CD8-positive, alpha-beta T cell (primary cell): ENCODE measurements at places on chromosomes 2 and 18. TPM values are rescaled to one million over a fixed set of nuclear protein-coding genes. Genes with fewer than 3 reads are reported as not detected.
A peak's percentile ranks its signal among the peaks of the same experiment; 100 is the strongest.

The SKOR2 gene
- not detected for total RNA-seq

DNA sequence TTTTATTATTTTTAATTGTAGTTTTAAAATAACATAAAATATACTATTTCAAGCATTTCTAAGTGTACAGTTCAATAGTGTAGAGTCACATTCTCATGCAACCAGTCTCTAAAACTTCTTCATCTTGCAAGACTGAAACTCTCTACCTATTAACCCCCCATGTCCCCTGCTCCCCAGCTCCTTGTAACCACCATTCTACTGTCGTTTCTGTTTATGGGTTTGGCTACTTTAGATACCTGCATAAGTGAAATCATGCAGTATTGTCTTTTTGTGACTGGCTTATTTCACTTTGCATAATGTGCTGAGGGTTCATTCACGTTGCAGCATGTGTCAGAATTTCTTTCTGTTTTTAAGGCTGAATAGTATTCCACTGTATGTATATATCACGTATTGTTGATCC is 139.4 kb downstream of the SMAD7 start:
- no peak for DNase-seq

The EML6 gene
- 0.35 TPM for total RNA-seq

DNA sequence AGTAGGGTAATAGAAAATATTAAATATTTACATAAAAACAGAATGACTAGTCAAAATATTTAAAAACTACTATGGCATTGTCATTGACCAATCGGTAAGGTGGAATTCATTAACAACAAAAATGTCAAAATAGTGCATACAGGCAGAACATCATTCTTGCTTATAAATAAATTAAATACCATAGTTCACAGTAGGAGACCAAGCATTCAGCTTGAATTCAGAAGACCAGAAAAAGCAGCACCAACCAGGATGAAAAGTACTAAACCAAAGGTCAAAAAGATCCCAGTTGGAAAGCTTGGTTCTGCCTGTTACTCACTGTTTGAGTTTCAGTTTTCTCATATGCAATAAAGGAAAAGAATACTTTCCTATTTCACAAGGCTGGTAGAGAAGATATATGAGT is 244.3 kb downstream of the OSR1 start:
- DNase-seq, result no peak

The D2HGDH gene
- 41.6 TPM for total RNA-seq

The CNGA3 gene
- total RNA-seq, result not detected

- no peak for DNase-seq
These were observed 38.1 kb upstream of the STAT1 start for GRCh38 chr2:191051825-191052778.

DNA sequence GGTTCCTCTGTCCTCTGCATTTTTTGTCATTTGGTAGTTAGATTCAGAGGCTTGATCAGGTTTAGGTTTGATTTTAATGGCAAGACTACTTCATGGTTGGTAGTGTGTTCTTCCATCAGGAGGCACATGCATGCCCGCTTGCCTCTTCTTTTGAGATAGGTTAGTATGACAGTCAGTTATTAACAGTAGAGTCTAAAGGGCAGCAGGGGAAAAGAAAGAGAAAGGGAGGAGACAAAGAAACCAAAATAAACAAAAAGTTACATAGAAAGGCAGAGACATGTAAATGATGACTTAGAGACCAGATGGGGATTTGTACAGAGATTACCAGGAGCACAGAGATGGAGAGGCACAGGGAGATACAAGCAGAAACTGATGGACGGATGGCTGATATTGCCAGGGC is 10.2 kb upstream of the RMP24 start:
- no peak for DNase-seq

The VSNL1 gene
- not detected for total RNA-seq

GRCh38 chr2:241366678-241367077 is 10.6 kb downstream of the FARP2 start:
- DNase-seq, result no peak

DNA sequence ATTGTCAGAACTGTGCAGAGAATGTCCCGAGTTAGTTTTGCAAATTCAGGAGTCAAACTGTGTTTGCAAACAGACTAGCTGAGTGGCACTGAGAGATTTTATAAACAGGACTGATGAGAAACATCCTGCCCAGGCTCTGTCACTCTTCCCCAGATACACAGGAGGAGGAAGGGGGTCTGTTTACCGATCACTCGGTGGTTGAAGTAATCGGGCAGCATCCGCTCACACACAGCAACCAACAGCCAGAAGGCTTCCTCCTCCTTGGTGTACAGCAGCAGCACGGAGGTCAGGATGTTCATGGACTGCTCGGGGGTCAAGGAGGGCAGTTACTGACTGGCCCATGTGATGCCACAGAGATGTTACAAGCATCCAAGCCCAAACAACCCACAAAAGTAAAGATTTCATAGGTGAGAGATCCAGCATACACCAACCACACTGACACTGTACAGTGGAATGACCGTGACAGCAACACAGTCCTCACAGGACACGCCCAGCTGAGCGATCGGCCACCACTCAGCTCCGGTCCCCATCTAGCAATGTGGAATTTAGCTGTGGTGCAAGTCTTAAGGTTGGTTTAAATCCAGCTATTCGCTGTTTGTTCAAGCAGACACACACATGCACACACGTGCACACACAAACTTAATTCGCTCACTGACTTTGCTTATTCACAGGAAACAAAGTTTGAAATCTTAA is 30.1 kb downstream of the RPL31 start:
- DNase-seq, result no peak

The LYG2 gene
- total RNA-seq, result not detected

DNA sequence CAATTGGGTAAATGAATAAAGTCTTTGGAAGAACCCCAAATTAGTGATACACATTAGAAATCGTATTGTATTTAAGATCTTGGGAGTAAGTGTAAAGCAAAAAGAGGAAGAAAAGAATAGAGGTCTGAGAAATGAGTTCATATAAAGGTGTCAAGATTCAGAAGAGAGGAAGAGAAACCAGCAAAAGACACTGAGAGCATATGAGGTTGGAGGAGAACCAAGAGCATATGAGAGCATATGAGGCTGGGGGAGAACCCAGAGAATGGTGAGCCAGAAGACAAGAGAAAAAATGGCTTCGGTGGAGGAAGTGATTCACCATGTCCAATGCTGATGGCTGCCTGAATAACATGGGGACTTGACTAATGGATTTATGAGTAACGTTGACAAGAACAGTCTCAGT is 620.1 kb upstream of the GCFC2 start:
- no peak for DNase-seq

DNA sequence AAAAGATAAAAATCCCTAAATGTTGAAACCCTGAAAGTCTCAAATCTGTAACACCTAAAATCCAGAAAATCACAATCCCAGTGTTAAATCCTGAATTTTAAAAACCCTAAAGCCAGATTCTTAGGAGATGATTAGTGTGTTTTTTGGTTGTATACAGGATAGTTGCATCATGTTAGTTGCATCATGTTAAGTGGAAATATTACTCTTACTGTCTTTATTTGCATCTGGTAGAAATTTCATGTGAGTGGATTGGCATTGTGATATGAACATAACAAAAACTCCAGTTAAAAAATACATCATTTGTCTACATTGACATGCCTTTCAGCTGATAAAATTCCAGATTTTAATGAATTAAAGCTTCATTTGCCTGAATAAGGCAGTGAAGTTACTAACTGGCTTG is 683.1 kb upstream of the ACVR2A start:
- DNase-seq, result no peak

DNA sequence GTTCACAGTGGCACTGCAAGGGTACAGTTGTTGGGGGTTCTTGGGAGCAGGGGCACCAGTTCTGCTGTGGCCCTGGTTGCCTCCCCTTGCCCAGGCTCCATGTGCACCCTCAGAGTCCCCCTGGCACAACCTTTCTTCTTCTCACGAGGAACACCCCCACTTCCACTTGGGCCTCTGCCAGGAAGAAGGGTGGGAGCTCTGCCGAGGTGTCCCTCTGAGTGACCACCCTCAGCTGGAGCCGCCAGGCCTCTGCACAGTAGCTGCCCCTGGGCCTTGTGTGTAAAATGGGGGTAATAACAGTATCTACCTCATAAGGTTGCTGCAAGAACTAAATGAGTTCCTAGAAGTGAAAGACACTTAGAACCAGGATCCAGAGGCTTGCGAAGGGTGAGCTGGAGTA is 8.4 kb downstream of the TPRKB start:
- no peak for DNase-seq

- no peak for DNase-seq
These were observed 433.1 kb downstream of the NCKAP5 start for GRCh38 chr2:133135035-133135654.

DNA sequence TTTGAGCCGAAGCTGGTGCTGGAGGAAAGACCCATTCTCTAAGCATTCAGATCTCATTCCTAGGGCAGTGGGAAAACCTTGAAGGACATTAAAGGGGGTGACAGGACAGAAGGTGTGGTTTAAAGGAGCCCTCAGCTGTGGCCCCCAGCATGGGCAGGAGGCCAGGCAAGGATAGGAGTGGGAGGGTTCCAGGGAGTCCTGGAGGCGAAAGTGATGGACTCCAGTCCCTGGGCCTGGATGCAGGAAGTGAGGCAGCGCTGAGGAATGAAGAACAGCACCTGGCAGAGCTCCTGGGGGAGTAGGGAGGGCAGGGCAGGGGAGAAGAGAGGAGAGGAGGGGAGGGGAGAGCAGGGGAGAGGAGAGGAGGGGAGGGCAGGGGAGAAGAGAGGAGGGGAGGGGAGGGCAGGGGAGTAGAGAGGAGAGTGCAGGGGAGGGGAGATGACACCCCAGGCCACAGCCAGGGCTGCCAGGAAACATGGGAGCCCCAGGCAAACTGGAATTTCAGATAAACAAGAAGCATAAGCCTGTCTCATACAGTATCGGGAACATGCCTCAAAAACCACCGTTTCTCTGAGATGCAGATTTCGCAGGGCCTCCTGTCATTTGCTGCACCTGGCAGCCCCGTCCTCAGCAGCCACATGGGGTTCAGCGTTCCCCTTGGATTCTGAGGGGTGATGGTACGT is 5.7 kb downstream of the RAMP1 start:
- DNase-seq, result no peak

The SNRNP27 gene
- total RNA-seq, result 58.5 TPM

The INHBB gene
- not detected for total RNA-seq

DNA sequence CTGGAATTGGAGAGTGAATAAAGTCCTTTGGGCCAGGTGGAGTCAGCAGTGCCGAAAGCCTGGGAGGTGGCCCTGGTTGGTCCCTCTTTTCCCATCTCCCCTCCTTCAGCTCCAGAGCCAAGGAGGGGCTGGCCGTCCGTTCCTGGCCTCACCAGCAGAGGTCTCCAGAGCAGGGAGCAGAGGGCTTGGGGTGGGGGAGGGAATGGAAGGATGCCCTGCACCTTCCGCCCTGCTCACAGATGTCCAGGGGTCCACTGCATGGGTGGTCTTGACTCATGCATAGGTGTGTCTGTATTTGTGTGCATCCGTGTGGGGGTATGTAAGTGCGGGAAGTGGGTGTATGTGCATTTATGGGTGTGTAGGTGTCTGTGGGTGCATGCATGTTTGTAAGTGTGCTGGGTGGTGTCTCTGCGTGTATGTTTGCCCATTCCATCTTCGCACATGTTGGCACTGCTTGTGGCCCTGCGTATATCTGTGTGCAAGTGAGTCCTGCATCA is 201.8 kb downstream of the ZFP36L2 start:
- DNase-seq, result peak; percentile 46

GRCh38 chr2:45067859-45068570 is 58.8 kb upstream of the SIX2 start:
- no peak for DNase-seq

DNA sequence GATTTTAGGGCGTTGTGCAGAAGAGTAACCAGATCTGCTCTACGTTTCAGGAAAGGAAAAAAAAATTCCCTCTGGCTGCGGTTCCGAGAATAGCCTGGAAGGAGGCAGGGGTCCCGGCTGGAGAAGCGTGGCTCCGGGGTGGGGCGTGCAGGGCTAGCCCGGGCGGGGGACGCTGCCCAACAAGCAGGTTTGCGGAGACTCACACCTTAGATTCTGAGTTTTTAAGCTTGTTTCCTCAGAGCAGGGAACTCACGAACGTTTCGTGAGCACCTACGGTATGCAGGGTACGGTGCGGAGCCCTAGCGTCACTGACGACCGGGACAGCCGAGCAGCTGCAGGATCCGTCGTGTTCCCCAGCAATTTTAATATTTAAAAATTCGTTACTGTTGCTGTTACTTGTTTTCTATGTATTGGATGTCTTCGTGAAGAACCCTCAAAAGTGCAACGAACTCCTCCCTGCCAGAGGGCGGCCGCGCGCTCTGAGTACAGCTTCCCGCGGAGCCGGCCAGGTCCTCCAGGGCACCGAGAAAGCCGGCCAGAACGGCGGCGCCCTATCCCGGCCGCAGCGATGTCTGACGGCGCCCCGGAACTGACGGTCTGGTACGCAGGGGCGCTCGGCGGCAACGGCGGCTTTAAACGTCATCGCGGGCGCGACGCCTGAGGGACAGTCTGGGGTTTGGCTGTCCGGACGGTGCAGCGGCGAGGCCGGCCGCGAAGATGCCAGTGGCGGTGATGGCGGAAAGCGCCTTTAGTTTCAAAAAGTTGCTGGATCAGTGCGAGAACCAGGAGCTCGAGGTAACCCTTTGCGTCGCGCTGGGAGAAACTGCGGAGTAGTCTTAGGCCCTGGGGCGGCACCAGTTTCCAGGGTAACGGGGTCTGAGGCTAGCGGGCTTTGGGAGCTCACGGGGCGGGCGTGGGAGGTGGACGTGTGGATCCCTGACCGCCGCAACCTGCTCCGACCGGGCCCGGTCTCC is at the start of gene COPS8:
Gene COPS8 (plus strand): TSS at position 642 of the 974 bp plus-strand sequence. CDS start 76 bp downstream, at position 718.
- peak; percentile 93 for DNase-seq

GRCh38 chr2:69715964-69716363 is 26.0 kb upstream of the ANXA4 start:
- DNase-seq, result no peak

DNA sequence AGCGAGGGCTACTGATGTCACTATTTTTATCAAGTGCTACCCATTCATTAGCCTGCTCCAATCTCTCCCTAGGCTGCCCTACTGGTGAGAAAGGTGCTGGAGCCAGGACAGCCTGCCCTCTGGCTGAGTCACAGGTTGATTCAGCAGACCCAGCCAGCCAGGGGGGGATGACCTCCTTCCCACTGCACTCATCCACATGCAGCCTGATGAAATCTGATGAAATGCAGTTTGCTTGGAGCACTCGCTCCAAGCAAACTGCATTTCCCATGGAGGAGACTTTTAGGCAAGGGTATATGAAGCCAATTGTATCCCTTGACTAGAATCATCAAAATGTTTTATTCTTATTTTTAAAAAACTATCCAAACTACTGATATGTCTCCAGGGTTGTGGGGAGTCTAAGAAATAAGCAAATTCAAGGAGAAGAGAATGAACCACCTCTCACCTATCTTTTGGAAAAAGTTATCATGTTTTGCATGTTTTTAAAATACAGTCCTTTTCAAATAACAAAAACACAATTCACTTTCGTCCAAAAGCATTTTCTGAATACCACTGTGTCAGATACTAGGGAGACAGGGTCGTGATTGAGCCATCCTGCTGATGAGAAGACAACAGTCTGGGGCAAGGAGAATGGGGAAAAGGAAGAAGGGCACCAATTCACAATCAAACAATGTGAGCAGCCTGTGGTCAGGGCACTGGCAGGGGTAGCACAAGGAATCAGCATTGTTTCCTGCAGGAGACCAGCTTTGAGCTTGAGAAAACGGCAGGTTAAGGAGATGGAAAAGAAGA is 128.3 kb downstream of the AFF3 start:
- no peak for DNase-seq

The COL4A4 gene
- total RNA-seq, result not detected
